ENCODE measurements at places on chromosomes 7 and 10.

- no peak for DNase-seq
Measured at GRCh38 chr7:84193747-84194146, 842 bp downstream of the SEMA3A start.

DNA sequence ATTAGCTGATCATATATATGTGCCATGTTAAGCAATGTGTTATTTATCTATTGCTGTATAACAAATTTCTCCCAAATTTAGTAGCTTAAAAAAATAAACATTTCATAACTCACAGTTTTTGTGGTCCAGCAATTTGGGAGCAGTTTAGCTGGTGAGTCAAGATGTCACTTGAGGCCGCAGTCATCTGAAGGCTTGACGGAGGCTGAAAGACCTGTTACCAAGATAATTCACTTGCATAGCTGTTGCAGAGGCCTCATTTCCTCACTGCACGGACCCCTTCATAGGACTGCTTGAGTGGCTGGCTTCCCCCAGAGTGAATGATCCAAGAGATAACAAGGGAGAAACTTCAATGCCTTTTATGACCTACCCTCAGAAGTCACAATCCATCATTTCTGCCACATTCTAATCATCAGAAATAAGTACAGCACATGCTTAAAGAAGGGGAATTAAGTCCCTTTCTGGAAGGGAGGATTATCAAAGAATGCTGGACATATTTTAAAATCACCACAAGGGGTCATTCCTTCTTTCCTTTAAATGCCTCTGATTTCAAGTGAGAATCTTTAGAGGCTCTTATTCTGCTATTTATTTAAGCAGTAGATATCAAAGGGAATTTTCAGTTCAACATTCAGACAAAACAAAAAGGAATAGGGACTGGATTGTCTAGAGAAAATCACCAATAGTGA lies 10.5 kb upstream of the SRPK2 start:
- DNase-seq, result peak; percentile 52

- DNase-seq, result no peak
Measured at GRCh38 chr7:4207011-4207410, 475.1 kb upstream of the FOXK1 start.

DNA sequence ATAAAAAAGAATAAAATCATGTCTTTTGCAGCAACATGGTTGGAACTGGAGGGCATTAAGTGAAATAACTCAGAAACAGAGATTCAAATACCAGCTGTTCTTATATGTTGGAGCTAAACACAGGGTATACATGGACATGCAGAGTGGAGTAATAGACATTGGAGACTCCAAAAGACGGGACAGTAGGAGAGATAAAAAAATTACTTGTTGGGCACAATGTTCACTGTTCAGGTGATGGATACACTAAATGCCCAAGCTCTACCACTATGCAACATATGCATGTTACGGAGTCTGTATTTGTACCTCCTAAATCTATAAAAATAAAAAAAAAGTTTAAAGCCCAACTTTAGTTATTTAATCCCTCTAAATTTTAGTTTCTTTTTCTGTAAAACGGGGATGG lies 184.6 kb upstream of the TPK1 start:
- DNase-seq, result no peak

DNA sequence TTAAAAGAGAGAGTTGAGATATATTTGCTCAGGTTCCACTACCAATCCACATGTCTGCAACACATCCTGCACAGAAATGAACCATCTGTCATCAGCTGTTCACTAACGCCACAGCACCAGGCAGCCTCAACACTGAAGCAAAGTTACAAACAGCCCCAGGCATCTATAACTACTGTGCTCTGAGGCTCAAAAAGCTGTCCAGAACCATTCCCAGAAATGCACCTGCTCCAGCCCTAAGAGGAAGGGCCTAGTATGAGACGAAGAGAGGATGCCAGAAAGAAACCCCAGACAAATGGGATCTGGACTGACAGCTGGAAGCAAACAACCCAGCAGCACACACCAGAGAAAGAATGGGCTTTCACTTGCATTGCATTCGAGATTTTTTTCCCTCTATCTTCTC lies 159.3 kb downstream of the ELMO1 start:
- no peak for DNase-seq

GRCh38 chr10:83372646-83373045 lies 766.7 kb upstream of the GHITM start:
- DNase-seq, result peak; percentile 16

DNA sequence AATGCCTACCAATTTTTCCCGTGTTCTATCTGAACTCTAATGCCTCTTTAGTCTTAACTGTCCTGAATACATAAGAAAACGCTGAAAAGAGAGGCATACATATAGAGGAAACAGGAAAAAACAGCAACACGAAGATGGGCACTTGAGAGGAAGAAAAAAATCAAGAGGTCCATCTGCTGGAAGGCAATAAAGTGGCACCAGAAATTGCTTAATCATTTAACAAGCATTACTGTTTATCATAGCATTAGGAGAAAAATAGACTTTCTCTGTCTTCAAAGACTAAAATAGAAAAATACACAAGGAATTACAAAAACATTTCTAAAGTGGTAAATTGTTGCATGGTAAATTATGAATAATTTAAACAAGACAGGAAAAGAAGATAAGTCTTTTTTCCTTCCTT lies 35.0 kb downstream of the NSUN6 start:
- no peak for DNase-seq

GRCh38 chr7:77484785-77485184 lies 52.3 kb upstream of the PTPN12 start:
- no peak for DNase-seq

GRCh38 chr10:33087152-33087551 lies 129.1 kb upstream of the ITGB1 start:
- no peak for DNase-seq

DNA sequence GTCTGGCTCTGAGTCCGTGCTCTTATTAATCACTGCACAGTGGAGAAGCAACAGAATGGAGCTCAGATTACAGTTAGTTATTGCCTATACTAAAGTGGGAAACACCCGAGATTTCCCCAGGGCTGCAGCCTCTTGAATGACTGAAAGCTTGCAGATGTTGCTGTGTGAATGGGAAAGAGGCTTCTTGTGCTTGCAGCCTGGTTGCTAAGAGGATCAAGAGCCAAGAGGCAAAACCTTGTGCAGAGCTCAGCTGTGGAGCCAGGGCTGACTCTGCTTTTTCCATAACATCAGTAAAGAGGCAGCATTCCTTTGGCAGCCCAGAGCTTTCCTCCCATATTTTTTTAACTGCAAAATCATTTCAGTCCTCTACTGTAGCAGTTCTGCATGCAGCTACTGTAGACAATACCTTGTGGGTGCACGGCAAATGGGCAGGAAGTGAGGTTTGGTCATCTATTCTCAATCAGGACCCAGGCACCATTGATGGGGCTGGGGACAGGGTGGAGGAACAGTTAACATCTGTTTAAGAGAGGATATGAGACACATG lies 86.5 kb downstream of the RALA start:
- peak; percentile 91 for DNase-seq

DNA sequence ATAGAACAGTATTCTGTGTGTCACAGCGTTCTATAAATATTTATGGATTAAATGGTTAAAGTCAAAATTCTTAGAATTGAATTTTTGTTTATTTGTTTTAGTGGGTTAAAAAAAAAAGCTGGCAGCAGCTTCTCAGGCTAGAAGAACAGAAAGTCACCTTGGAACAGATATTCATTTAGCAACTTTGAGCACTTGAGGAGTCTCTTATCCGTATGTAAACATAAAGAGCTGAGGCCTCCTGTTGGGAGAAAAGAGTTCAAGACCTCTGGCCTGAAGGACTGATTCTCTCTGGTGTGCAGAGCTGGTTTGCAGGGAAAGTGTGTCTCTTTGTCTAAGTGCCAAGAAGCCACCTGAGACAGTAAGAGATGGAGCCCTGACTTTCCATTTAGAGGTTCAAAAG lies 109.9 kb downstream of the HERPUD2 start:
- no peak for DNase-seq

- no peak for DNase-seq
Measured at GRCh38 chr10:112538168-112538567, 91.2 kb downstream of the VTI1A start.

DNA sequence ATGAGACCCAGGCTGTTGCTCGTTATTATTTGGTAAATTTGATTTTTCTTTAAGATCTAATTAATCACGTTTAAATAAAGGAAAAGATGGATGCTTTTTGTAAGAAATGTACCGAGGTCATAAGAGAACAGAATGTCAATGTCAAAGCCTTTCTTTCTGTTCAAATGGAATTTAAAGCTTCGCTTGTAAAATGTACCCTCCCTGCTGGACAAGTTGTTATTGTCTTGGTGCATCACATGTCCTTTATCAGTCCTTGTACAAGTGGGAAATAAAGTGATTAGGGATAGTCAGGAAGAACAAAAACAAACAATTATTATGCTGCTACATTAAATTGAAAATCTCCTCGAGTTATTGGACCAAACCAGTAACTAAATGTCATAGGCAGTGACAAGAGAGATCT lies 363.2 kb downstream of the PHTF2 start:
- DNase-seq, result no peak

DNA sequence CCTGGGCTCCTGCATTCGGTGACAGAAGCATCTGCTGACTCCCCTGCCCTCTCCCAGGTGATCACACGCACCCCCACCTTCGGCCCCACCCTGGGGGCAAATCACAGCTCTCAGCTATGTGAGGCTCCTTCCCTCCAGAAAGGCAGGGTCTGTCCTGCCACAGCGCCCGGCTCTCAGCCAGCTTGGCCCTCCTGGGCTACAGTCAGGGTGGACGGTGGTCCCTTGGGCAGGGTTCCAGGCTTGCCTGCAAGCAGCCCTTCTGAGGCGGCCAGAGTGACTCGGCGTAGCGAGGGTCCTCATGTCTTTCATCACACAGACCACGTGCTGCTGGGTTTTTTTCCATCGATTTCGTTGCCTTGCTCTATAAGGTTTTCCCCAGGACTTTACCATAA lies 53.6 kb upstream of the EBF3 start:
- DNase-seq, result no peak

DNA sequence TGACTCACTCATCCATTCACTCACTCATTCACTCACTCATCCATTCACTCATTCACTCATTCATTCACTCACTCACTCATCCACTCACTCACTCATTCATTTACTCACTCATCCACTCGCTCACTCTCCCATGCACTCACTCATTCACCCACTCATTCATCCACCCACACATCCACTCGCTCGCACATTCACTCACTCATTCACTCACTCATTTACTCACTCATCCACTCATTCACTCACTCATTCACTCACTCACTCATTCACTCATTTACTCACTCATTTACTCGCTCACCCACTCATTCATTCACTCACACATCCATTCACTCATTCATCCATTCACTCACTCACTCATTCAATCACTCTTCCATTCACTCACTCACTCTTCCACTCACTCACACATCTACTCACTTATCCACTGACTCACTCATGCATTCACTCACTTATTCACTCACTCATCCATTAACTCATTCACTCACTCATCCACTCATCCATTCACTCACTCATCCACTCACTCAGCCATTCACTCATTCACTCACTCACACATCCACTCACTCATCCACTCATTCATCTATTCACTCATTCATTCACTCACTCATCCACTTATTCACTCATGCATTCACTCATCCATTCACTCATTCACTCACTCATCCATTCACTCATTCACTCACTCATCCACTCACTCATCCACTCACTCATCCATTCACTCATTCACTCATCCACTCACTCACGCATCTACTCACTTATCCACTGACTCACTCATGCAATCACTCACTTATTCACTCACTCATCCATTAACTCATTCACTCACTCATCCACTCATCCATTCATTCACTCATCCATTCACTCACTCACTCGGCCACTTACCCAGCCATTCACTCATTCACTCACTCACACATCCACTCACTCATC lies 74.0 kb downstream of the CARD11 start:
- no peak for DNase-seq

- DNase-seq, result no peak
Measured at GRCh38 chr7:92044148-92044547, 90.1 kb downstream of the CYP51A1 start.

DNA sequence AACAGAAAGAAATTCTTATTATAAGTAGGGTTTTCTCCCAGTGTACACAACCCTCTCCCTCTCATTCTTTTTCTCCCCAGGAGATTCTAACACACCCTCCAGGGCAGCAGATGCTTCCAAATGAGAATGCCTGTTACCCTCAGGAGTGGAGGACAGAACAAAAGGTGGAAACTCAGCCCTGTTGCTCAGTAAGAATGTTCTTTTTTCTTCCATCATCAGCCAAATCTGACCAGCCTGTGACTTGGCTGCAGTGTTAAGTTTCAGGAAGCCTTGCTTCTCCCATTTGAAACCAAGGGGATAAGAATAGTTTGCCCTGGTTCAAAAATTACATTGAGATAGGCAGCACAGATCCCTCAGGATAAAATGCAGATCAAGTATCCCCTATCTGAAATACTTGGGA lies 77.5 kb upstream of the EEPD1 start:
- DNase-seq, result no peak

All from IMR-90 (cell line).